OCI-M1 (cell line): ENCODE measurements at places on chromosomes 13 and 19.
A peak's percentile ranks its signal among the peaks of the same experiment; 100 is the strongest.

DNA sequence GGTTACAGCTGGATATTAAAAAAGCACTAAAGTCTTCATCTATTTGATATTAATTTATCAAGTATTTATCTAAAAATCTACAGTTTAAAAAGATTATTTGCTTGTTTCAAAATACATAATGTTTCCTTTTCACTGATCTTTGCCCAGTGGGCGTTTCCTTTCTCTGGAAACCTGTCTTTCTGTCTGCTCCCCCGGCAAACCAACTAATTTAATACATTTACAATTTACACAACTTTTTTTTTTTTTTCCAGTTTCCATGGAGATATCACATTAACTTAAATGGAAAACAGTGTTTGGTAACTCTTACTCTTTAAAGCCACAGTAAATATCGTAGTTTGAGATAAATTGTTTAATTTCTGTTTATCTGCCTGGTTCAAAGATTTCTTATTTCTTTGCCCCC lies 5.3 kb downstream of the GPC6 start:
- no peak for DNase-seq

- no peak for DNase-seq
Measured at GRCh38 chr19:719636-720344, 11.1 kb downstream of the PALM start.

GRCh38 chr13:111488486-111489132 lies 168.2 kb downstream of the TEX29 start:
- DNase-seq = no peak

GRCh38 chr19:21947775-21948174 lies 63.0 kb downstream of the ZNF208 start:
- peak; percentile 29 for DNase-seq

- DNase-seq = no peak
Measured at GRCh38 chr13:100493418-100493817, 95.2 kb downstream of the GGACT start.

- peak; percentile 48 for DNase-seq
Measured at GRCh38 chr13:112893570-112894422, 75.2 kb upstream of the MCF2L start.

DNA sequence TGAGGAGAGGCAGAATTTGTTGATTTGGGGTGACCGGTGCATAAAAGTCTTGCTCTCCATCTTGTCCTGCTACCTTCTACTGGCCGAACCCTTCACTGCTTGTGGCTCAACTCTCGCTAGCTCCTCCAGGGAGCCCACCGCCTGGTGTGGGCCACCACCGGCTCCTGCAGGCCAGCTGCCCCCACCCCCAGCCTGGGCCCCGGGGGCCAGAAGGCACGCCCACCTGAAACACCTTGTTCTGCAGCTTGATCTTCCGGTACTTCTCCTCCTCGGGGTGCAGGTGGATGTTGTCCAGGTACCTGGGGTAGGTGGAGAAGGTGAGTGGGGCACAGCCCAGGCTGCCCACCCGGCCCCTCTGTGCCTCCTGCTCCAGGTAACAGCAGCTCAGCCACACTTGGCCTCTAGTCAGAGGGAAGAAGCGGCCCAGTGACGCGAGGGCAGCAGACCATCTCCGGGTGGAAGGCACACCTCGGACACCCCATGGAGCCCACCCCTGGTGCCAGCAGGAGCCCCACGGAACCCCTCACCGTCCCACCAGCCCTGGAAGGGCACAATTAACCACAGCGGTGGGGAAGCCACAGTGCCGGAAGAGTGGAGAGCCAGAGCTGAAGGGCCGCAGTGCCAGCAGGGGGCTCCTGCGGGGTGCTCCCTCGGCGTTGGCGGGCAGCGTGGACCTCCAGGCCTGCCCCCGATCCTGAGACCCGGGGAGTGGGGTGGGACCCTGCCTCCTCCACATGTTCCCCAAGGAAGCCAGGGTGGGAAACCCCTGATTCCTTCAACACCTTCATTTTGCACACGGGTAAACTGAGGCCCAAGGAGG lies 10.1 kb downstream of the UBXN6 start:
- DNase-seq = no peak

GRCh38 chr19:39749981-39750380 lies 12.2 kb upstream of the CLC start:
- DNase-seq = peak; percentile 46

- no peak for DNase-seq
Measured at GRCh38 chr13:35822666-35823065, 308.5 kb downstream of the DCLK1 start.

DNA sequence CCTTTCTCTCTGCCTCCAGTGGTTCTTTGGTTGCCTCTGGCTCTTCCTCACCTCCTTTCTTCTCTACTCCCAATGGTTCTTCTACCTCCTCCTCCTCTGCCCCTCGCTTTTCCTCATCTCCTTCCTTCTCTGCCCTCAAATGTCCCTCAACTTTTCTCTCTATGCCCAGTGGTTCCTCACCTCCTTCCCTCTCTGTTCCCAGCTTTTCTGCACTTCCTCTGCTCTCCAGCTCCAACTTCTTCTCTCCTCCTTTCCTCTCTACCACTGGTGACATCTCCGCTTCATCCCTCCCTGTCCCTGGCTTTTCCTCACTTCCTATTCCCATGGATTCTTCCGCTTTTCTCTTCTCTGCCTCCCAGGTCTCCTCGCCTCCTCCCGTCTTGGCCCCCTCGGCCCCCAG lies 7.8 kb downstream of the PALM3 start:
- DNase-seq = no peak

- peak; percentile 73 for DNase-seq
Measured at GRCh38 chr19:18879579-18880373, 16.2 kb downstream of the CERS1 start.

DNA sequence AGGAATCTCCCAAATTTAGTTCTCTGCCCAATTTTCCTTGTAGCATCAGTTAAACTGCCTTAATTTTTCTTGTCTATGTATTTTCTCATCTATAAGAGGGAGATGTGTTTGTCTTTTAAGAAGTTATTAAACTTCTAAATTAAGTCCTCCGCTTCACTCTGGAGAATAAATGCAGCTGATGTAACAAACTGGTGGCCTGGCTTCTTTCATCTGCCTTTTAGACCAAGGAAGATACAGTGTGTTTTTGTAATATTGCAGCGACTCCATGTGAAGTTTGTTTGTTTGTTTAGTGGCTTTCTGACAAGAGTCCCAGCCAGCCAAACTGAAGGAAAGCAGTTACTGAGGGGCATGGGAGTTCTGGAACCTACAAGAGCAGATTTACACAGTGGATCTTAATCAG lies 56.4 kb downstream of the KLF12 start:
- no peak for DNase-seq

DNA sequence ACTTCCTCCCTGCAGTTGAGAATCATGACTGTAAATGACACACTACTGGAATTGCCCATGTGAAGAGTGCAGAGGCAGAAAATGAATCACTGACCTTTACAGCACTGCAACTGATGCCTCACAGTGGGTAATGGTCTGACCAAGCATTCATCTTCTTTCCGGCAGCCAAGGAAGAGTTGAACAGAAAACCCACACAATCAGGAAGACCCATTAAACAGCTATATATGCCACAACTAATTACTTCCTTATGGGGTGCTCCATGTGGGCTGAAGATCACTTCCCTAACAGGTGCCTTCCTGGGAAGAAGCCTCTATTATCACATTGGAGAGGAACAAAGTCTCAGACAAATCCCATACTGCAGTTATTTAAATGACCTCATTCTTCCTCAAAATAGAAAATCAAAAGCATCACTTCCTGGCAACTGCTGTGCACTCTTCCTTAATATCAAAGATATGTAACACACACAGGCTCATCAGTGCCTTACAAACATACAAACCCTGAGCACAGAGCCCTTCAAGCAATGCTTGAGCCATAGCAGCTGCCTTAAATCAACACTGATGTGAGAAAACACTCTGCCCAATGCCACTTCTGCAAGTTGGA lies 45.8 kb downstream of the RUBCNL start:
- no peak for DNase-seq

DNA sequence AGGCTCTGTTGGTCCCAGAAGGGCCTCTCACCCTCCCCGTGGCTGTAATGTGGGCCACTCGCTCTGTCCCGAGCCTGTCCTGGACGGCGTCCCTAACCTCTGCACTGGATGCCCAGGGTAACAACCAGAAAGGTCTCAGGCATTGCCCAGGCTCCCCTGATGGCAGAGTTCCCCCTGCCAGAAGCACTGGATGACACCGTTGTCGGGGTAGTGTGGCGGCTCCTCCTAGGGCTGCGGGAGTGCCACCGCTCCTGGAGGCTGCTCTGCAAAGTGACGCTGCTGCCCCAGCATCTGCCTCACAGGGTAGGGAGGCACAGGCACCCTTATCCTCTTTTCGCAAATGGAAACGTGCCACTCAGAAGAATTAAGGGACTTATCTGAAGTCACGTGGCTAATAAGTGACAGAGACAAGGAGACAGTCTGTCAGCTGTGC lies 32.0 kb downstream of the MPHOSPH8 start:
- no peak for DNase-seq

DNA sequence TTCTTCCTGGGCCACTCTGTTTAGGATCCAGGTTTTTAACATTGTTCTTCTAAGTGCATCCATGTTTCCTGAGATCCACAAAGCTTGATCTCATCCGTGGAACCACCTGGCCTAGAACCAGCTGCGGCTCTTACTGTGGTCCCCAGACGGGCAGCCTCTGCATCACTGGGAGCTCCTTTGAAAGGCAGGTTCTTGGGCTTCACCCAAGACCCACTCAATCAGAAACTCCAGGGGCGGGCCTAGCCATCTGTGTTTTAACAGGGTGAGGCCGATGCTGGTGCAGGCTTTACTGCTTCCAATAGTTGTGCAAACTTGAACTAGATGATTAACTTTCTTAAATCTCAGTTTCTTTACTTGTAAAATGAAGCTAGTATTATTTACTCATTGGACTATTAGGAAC lies 605.7 kb downstream of the FGF9 start:
- DNase-seq = no peak

GRCh38 chr13:45143346-45143751 lies 23.0 kb downstream of the GTF2F2 start:
- DNase-seq = no peak

DNA sequence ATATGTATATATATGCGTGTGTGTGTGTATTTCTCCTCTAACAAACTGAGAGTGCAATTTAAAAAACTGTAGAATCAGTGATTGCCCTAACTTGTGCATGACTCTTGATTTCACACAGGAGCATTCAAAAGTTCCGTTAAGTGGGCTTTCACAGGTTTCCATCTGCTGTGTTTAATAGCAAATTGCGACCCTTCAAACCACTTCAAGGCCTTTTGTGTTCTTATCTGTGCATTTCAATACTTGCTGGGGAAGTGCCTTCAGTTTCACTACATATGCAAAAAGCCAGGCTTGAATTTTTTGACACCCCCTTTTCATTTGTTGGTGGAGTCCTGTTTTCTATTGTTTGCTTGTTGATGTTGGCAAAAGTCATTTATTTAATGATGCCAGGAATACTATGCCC lies 158.0 kb downstream of the TM9SF2 start:
- no peak for DNase-seq

- no peak for DNase-seq
Measured at GRCh38 chr13:23380534-23380933, 53.0 kb downstream of the SACS start.

DNA sequence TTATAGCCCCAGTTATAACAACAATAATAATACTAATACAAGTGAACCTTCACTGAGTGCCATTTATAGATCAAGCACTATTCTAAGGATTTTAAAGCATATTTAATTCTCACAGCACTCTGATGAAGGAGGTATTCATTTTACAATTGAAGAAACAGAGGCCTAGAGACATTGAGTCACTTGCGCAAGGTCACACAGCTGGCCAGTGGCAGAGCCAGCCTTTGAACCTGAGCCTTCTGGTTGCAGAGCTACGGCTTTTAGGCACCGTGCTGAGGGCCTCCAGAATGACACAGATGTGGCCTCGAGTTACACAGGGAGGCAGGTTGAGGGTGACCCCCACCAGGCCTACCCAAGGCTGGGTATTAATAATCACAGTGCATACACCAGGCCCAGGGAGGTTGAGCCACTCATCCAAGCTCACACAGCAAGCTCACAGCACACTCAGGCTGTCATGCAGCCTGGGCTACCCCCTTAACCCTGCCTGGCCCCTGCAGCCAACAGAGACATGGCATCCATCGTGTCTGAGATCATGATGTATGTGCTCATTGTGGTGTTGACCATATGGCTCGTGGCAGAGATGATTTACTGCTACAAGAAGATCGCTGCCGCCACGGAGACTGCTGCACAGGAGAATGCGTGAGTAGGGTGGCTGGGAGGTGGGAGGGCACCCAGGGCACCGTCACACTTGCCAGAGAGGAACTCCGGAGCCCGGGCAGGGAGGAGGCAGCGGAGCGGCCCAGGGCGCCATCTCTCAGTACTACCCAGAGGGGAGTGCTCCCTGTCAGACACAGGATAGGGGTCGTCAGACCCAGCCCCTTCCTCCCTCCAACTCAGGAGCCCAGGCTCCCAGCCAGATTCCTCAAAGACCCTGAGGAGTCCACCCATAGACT lies 2.7 kb upstream of the HPN start:
- DNase-seq = peak; percentile 37

DNA sequence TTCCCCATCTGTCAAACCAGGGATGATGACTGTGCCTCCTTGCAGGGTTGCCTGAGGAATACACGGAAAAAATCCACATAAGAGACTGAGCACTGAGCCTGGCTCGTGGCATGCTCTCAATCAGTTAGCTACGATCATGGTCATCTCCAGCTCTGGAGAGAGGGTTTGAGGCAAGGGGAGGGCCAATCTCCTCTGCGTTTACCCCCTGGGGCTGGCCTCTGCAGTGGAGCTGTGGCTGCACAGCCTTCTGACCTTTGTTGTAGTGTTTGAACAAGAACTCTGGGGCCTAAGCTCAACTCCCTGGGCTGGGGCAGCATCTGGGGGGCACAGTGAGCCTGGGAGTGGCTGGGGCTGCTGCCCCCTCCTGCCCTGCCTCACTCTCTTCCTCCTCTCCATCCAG lies 5.9 kb downstream of the LRRC4B start:
- DNase-seq = no peak

DNA sequence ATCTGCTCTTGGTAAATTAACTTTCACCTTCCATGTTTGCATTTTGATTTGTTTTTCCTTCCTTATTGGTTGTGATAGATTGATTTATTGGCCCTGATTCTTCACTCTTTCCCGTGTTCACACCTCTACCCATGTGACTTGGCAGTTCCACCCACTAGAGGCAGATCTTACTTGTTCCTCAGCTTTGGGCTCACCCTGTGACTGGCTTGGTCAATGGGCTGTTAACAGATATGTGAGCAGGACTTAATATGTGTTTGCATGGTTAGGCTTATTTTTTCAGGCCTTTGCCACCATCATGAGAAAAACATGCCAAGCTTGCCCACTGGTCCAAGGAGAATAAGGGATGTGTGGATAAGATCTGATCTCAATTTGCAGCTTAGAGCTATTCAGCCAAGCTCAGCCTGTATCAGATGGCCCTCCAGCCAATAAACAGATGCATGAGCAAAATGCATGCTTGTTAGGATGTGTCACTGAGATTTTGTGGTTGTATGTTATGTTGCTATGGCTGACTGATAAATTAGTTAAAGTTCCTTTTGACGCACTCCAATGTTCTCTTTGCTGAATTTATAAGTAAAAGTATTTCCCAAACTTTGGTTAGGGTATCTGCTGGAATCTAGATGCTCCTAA lies 48.0 kb downstream of the RGCC start:
- DNase-seq = no peak

- peak; percentile 96 for DNase-seq
Measured at GRCh38 chr19:3573858-3574637, 1.3 kb downstream of the HMG20B start.
